ENCODE measurements at places on chromosomes 2 and 18. TPM values are rescaled to one million over a fixed set of nuclear protein-coding genes. Genes with fewer than 3 reads are reported as not detected.

- DNase-seq = no peak
These were observed 14.6 kb upstream of the LTBP1 start for GRCh38 chr2:32931945-32932709.

- DNase-seq = no peak
These were observed 255.6 kb downstream of the DCDC2C start for GRCh38 chr2:3958969-3959368.

Gene FBXO36
- total RNA-seq = 2.0 TPM

DNA sequence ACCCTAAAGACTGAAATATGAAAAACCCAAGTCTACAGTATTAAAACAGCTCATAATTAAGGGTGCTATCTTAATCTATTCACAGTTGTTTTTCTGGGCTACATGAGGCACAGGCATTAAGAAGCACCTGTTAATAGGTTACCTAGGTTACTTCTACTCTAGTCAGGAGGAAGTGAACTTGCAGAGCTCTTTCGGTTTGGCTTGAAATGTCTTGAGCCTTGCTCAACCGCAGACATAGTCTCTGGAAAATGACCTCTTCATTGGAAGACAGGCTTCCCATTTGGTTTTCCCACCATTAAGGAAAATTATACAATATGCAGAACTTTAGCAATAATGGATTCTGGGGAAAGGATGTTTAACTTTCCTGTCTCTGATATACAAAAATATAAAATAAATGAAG, 142.3 kb upstream of the KCNJ3 start:
- no peak for DNase-seq
